Calu3 (cell line): ENCODE measurements at places on chromosomes 2 and 18. TPM values are rescaled to one million over a fixed set of nuclear protein-coding genes. Genes with fewer than 3 reads are reported as not detected.
A peak's percentile ranks its signal among the peaks of the same experiment; 100 is the strongest.

DRC1 gene
- not detected in 2 replicates for total RNA-seq

SERPINB4 gene
- 0.76 TPM in 1 of 2 replicates, not detected in the other for total RNA-seq

FBLN7 gene
- 0.27 and 0.73 TPM in 2 replicates for total RNA-seq

GCG gene
- total RNA-seq, result not detected in 2 replicates

BBS5 gene
- 3.3 and 3.9 TPM in 2 replicates for total RNA-seq

AKAIN1 gene
- total RNA-seq, result not detected in 2 replicates

RIOK3 gene
- 91.1 and 96.7 TPM in 2 replicates for total RNA-seq

HOXD8 gene
- not detected in 2 replicates for total RNA-seq

FAM117B gene
- total RNA-seq, result 6.7 and 7.5 TPM in 2 replicates

RNF152 gene
- 1.0 TPM in 2 replicates for total RNA-seq

DOK6 gene
- not detected in 2 replicates for total RNA-seq

NOL4 gene
- total RNA-seq, result not detected in 2 replicates

DTNB gene
- 17.3 and 27.3 TPM in 2 replicates for total RNA-seq

- DNase-seq, result peak; percentile 39
These were observed 779 bp downstream of the DGKD start for GRCh38 chr2:233354971-233355574.

DNA sequence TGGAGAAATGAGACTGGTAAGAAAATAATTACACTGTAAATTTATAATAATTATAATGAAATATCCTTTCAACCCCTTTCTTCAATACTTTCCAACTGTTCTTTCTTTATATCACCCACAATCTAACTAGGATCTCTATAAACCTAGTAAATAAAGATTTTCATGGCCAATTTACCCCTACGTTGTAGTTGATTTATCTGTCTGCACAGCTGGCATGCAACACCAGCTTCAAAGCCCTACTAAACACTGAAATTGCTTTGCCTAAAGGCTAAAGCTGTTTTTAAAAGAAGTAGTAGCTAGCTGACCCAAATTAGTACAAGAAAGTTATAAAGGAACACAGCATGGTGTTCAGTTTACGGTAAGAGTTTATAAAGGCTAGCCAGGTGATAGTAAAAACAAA lies 140.1 kb downstream of the NOL4 start:
- DNase-seq, result no peak

DNA sequence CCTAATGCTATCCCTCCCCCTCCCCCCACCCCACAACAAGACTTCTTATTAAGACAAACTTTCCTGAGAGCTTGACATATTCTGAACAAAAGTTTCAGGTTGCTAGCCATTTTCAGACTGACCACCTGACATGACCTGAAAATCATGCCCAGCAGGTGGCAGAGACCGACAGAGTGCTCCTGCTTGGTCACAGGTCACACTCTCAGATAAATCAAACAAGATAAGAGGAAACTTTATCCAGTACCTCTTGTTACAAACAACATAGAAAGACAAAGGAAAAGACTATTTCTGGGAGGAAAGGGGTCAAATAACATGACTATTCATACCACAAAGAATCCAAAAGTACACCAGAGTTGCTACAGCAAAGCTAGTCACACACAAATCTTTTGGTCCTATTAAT lies 107.4 kb downstream of the TMEM200C start:
- no peak for DNase-seq

- DNase-seq, result no peak
These were observed 69.2 kb upstream of the LRP1B start for GRCh38 chr2:142200062-142200461.

DNA sequence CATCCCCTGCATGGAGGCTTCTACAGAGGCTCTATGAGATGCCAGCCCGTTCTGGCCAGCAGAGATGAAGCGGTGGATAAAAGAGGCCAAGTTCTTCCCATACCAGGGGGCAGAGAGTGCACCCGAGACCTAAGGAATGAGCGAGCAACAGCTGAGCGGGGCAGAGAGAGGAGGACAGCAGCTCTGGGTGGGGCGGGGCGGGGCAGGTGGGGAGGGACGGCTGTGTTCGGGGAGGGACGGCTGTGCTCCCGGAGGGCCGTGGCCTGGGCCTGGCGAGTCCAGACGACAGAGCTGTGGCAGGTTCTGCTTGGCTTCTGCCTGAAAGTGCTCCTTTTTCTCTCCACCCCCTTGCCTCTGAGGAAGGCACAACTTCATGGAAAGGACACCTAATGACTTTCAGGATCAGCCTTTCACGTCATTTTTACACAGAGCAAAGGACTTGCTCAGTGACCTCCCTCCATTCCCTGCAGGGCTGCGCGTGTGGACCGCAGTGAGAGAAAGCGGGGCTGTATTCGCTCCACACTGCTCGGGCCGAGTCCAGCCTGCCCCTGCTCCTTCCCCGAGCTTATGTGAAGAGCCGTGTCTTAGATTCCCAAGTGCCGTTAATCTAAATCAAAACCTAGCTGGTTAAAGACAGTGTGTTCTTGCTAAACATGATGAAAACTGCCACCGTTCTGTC lies 232.9 kb downstream of the HDAC4 start:
- no peak for DNase-seq

GRCh38 chr2:9554921-9555296 lies 721 bp downstream of the ADAM17 start:
- peak; percentile 30 for DNase-seq

DNA sequence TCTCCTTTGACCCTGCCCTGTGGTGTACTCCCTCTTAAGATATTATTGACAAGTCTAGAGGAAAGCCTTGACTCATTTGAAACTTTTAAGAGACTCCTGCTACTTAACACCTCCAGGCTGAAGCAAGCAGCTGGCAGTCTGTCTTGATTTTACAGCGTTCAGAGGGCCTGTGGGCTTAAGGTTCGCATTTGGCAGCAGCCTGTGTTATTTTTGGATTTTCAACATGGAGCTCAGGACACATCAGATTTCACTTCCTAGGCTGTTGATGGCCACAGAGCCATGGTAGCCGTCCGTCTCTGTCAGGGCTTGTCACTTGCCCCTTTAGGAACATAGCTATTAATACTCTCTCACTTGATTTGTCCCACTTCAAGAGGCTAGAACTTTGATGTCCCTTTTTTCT lies 73.6 kb downstream of the VWA3B start:
- DNase-seq, result no peak

DNA sequence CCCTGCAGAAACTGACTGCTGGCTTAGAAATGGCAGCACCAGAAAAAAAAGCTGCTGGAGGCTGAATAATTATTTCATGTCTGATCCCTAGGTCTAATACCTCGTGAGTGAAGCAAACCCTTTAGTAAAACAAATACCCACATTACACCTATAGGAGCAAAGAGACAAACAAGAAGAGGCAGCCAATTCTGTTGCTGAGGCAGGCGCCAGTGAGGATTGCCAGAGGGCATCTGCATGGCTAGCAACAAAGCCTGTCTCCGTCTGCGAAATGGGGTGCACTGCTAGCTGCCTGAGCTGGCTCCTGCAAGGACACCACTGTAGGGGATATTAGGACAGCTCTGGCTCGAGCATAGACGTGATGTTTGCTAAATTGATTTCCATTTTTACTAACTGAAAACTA lies 509.7 kb downstream of the TDRD15 start:
- DNase-seq, result no peak

- no peak for DNase-seq
These were observed 47.1 kb upstream of the FHL2 start for GRCh38 chr2:105445976-105446375.

GRCh38 chr2:152477347-152478092 lies 142.5 kb downstream of the FMNL2 start:
- DNase-seq, result no peak

- DNase-seq, result no peak
These were observed 71.6 kb upstream of the ACAA2 start for GRCh38 chr18:49884959-49885358.

DNA sequence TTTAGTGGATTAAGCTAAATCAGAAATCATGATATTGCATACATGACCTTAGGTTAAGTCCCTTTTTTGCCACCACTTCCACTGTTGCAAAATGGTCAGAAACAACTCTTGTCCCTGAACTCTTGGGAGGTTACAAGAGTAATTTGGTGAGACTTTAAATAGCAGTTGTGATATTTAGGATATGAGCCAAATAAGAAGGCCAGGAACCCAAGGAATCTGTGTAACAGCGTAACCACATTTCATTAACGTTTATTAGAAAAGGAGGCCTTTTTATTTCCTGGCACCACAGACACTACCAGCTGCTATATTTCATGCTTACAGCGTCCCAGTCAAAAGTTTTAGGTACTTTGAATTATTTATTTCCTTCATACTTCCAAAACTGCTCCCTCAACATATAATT lies 268.0 kb downstream of the GPD2 start:
- no peak for DNase-seq

- no peak for DNase-seq
These were observed 12.8 kb downstream of the FANCL start for GRCh38 chr2:58228299-58228698.

DNA sequence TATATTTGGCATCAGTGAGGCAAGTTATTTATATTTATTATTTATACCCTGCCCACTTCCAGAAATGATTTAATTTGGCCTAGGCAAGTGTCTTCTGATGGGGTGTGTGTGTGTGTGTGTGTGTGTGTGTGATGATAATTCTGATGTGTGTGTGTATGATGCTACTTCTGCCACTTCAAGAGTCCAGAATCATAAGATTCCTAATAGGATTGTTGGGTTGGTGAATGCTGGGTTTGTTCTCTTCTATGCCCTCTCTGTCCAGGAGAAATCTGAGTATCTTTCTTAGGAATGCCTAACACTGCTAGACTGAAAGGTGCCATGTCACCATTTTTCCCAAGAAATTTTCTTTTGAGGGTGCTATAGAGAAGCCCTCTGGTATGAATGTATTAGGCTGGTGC lies 122.5 kb downstream of the SPTBN1 start:
- DNase-seq, result no peak

- no peak for DNase-seq
These were observed 44.5 kb downstream of the METTL8 start for GRCh38 chr2:171389325-171389724.

DNA sequence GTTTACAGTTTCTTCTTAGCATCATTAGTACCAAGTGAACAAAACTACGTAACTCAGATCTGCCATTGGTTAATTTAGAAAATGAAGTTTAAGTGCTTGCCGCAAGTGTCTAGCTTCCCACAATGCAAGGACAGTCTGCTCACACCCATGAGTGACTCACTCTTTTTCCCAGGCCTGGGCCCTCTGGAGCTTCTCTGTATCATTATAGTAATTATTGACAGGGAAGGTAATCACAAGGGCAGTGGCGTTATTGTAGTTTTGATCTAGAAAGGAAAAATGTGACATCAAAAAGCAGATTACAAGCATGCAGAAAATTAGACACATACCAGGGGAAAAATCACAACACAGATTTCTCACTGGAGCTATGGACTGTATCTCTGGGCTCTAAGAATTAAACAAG lies 38.5 kb downstream of the NPC1 start:
- DNase-seq, result peak; percentile 54

DNA sequence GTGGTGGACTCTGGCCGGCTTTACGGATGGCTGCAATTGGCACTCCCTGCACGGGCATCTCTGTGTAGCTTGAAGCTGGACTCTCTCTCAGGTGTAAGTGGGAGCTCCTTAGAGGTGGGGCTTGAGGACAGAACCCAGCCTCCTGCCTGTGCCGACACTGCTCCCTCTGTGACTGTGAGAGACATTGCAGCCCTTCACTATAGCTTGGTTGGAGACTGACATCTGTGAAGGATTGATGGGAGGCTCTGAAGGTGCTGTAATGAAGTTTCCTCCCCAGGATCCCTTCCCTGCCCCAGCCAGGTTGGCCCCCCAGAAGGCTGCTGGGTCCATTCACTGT lies 166.7 kb downstream of the SH3RF3 start:
- DNase-seq, result no peak

DNA sequence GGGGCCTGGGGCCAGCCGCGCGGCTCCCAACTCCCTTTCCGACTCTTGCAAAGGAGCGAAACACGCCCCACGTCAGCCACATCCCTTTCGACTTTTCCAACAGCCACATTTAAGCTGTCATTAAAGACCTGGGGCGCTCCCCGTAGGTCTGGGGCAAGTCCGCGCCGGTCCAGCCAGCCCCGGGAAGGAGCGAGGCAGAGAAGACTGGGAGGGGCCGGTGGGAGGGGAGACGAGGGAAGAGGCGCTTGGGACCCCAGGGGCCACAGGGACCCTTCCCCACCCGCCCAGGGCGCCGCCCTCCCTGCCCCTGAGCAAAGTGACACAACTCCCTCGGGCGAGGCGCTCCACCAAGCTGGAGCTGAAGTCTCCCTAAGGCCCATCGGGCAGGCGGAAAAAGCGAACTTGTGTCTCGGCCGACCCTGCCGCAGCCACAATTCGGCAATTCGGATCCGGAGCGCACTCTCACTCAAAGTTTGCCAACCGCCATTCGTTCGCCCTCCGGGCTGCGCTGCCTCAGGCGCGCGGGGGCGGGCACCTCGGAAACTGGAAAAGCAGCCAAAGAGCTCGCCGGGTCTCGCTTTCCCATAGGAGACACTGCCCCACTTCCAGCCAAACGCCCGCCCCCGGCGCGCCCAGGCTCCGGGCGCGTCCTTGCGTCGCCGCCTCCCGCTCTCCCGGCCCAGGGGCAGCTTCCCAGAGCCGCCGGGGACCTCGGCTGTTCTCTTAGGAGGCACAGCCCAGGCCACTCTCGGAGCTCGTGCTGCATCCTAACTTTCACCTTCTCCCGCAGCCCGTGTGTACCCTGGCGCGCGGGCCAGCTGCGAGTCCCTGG lies 1.1 kb upstream of the KCTD1 start:
- DNase-seq, result peak; percentile 83

- DNase-seq, result no peak
These were observed 31.7 kb downstream of the APLF start for GRCh38 chr2:68499133-68499532.

DNA sequence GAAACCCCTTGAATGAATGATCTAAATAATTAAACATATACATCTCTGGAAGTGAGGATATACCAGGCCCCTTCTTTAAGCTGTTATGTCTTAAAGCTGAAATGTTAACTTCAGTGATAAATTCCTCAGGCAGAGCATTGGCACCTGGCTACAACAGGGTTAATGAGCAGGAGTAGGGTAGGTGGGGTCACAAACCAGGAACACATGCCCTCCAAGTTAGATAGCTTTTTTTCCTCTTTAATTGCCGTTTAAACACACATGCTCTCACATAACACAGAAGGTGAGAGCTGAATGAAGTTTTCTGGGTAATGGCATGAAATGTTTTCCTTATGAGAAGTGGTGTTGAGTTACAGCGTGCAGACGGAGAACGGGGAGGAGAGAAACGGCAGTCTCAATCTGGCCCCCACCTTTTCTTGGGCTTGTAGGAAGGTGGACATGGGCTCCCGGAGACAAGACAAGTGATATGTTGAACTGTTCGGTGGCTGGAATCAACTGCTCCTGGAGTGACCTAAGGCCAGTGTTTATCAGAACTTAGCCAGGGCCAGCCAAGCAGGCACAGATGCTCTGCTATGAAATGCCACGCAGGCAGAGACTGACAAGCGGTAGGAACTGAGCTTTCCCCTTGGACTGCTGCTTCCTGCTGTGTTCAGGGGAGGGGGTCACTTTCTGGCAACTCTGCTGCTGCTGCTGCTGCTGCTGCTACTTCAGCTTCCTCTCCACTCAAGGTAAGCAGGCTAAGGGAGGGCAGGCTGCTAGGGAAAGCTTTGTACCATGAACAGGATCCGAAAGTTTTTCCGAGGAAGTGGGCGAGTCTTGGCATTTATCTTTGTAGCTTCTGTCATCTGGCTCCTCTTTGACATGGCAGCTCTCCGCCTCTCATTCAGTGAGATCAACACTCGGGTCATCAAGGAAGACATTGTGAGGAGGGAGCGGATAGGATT lies at the start of gene GALNT5:
Gene GALNT5, plus strand, starts transcription at position 394 of the 941 bp plus-strand sequence. Its CDS starts 378 bp downstream, at position 772.
- DNase-seq, result peak; percentile 25

GRCh38 chr2:113895819-113896563 lies 6.1 kb downstream of the ACTR3 start:
- no peak for DNase-seq
